Brain pericyte (primary cell): ENCODE measurements at places on chromosomes 13 and 19.

GRCh38 chr19:32067685-32068084 lies 277.7 kb upstream of the ZNF507 start:
- DNase-seq = no peak

GRCh38 chr13:80334597-80335260 lies 6.2 kb downstream of the SPRY2 start:
- DNase-seq = no peak

DNA sequence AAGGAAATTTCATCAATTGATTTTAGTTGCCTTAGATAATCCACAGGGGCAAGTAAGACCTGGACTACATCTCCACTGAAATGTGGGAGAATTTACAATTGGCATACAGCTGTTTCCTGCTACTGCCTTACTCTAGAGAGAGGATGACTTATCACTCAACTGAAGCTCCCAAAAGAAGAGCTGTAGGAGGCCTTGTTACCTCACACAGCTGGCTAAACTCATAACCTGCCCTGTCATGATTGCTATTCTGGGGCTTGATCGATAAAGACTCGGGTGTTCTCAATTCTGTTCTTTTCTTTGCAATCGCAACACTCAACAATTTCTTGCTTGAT lies 1396.4 kb downstream of the EFNB2 start:
- no peak for DNase-seq

GRCh38 chr13:70571221-70571620 lies 463.0 kb upstream of the KLHL1 start:
- no peak for DNase-seq

- DNase-seq = no peak
These were observed 621 bp downstream of the SOX21 start for GRCh38 chr13:94711561-94712286.

DNA sequence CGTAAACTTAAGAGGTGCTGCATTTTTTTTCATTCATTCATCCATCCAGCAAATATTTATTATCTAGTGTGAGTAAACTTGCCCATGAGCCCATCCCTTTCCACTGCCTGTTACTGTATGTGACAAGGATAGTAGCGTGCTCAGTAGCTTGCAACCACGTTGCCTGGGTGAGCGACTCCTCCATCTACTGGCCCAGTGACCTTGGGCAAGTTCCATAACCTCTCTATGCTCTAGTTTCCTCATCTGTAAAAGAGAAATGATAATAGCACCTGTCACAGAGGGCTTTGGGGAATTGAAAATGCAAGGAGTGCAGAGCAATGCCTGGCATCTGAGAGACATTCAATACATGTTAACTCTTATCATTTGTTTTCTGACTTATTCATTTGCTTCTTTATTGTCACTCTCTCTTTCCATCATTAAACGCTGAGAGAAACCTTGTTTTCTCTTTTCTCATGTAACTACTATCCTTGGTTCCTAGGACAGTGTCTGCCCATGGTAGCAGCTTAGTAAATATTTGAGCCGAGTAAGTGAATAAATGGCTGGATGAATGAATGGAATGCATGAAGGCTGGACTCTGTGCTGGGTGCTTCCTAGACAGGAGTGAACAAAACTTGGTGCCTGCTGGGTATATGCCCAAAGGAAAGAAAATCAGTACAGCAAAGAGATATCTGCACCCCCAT lies 19.9 kb downstream of the LRCH1 start:
- DNase-seq = no peak

- no peak for DNase-seq
These were observed 13.5 kb downstream of the ERICH4 start for GRCh38 chr19:41456342-41456918.

GRCh38 chr13:21022056-21022979 lies 39.1 kb downstream of the LATS2 start:
- no peak for DNase-seq

- DNase-seq = no peak
These were observed 80.7 kb upstream of the WASF3 start for GRCh38 chr13:26476782-26477142.

GRCh38 chr13:73173279-73173811 lies 114.5 kb downstream of the KLF5 start:
- no peak for DNase-seq

GRCh38 chr13:37163641-37164265 lies 58.3 kb upstream of the CSNK1A1L start:
- DNase-seq = no peak

GRCh38 chr19:7366701-7367420 lies 18.1 kb downstream of the ARHGEF18 start:
- no peak for DNase-seq

GRCh38 chr13:27783111-27783510 lies 9.2 kb upstream of the GSX1 start:
- no peak for DNase-seq

DNA sequence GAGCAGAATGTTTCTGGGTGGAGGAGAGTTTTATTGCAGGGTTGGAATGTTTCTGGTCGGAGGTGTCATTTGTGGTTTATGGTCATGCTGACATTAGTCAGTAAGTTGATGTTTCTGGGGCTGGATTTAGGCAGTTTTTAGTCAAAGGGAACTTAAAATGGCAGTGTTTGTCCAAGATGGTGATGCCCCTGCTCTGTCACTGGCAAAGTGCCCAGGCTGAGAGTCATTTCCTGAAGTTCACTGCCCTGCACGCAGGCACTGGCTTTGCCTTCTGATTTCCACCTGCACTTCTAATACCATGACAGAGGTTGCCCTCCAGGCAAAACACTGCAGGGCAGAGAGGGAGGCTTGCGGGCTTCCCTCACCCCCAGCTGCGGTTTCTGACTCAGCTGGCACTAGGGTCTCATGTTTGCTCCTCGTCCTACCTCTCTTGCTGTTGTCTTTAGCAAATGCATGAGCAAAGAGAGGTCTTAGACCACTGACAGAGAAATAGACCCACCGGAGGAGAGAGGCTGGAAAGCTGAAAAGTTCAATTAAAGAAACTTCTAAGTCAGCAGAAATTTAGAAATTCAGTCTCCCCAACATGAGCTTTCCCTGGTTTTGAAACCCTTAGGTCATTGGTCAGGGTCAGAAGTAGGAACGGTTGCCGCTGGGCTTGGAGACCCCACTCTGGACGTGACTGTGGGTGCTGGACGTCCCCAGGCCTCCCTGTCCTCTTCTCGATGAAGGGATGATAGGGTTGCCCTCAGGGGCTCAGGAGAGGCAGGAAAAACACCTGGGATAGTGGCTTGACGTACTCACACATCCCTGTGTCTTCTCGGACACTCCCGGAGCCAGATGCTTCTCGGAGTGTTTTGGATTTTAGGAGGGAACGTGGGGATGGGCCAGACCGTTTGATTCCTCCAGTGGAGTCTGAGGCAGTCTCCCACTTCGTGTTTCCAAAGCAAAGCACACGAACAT lies 26.3 kb downstream of the TMEM255B start:
- no peak for DNase-seq

DNA sequence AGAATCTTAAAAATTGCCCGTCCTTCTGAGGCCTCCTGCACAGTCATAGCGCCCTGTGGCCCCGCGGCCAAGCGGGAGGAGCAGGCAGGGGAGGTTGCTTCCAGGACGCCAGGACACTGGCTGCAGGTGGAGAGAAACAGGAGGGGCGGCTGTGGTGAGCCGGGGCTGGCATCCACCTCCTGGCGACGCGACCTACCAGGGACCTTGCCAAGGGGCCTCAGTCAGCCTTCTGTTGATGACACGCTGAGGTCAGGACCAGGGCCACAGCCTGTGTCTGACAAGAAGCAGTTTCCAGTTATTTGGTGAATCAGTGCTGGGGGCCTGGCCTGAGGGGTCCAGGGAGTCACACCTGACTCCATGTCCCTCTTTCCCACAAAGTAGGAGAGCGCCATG lies 13.3 kb upstream of the MKNK2 start:
- no peak for DNase-seq

DNA sequence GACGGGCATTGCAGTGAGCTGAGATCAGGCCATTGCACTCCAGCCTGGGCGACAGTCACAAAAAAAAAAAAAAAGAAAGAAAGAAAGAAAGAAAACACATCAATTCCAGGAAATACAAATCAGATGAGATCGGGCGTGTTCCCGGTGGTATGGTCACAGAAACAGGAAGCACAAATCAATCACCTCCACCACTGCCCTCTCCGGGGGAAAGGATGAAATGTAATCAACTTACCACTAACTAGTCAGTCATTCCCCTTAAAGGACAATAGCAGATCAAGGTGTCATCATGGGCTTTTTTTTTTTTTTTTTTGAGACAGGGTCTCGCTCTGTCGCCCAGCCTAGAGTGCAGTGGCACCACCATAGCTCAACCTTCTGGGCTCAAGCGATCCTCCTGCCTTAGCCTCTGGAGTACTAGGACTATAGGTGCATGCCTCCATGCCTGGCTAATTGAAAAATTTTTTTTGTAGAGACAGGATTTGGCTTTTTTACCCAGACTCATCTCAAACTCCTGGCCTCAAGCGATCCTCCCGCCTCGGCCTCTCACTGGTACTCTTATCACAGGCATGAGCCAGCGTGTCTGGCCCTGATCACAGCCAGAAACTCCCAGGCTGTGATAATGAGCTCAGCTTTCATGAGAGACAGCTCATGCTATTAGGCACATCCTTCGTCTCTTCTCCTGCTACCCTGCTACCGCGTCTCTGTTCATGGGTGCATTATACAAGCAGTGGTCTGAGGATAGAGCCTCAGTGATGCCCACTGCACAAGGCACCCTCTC lies 6.8 kb upstream of the DPRX start:
- DNase-seq = no peak

DNA sequence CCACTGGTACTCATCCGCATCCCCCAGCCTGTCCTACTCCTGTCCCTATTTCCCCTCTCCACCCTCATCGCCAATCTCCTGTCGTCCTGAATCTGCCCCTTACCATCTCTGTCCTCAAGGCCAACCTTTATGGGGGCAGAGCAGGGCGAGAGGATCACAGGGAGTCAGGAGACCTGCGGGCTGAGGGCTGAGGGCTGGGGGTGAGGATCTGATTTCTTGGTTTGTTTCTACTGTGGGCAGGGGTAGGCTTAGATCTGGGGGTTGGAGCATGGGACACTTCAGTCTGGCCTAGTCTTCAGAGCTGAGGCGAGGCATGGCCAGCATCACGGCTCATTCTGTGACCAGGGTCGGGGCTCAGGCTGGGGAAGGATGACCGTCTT lies 16.5 kb upstream of the ERCC1 start:
- no peak for DNase-seq

DNA sequence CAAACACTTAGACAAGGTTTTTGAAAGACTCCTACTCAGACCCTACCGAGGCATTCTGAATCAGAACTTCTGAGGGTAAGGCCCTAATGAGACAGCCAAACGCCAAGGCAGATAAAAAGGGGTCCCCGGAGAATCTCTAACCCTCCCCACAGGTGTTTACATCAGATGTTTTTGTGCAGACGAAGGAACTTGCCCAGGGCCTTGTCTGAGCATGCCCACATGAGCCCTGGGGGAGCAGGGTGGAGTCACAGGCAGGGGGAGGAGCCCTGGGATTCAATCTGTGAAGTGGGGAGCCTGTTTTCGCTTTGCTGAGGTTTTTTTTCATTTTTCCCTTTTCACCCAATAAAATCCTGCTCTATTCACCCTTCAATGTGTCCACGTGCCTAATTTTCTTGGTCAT lies 61.6 kb upstream of the MED4 start:
- no peak for DNase-seq

DNA sequence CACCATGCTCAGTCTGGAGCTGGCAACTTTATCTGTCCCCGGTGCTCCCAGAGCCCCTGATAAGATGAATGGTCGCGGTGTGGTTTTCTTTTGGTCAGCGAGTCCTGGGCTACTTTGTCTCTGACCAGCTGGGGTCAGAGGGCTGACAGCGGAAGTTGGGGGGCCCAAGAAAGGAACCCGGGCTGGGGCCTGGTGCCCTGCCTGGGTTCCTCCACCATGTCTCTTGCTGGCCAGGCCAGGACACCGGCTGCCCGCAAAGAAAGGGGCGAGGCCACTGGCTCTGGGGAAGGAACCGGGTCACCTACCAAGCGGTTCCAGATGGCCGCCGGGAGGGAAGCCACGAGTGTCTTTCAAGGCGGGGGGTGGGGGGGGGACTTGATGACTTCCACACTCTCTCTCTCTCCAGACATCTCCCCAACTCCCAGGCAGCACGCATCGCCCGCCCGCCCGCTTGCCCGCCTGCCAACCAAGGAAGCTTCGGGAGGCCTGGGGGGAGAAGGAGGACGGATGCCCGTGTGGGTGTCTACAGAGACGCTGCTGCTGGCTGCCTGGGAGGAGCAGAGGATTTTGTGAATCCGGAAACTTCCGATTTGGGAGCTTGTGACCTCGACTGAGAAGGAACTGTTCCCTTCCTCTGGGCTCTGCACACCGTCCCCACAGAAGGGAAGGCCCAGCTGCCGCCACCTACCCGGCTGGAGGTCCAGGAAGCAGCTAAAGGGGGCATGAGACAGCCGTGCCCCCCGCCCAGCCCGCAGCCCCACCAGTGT lies 1.1 kb downstream of the PIP5K1C start:
- DNase-seq = no peak

GRCh38 chr13:104318121-104318520 lies 1251.9 kb upstream of the SLC10A2 start:
- no peak for DNase-seq

GRCh38 chr13:70729369-70729768 lies 621.1 kb upstream of the KLHL1 start:
- no peak for DNase-seq

- DNase-seq = no peak
These were observed 65.3 kb downstream of the KCTD15 start for GRCh38 chr19:33861950-33862349.

GRCh38 chr13:24459726-24460125 lies 52.9 kb downstream of the PARP4 start:
- DNase-seq = no peak

- no peak for DNase-seq
These were observed 18.4 kb downstream of the TEX29 start for GRCh38 chr13:111338841-111339240.

DNA sequence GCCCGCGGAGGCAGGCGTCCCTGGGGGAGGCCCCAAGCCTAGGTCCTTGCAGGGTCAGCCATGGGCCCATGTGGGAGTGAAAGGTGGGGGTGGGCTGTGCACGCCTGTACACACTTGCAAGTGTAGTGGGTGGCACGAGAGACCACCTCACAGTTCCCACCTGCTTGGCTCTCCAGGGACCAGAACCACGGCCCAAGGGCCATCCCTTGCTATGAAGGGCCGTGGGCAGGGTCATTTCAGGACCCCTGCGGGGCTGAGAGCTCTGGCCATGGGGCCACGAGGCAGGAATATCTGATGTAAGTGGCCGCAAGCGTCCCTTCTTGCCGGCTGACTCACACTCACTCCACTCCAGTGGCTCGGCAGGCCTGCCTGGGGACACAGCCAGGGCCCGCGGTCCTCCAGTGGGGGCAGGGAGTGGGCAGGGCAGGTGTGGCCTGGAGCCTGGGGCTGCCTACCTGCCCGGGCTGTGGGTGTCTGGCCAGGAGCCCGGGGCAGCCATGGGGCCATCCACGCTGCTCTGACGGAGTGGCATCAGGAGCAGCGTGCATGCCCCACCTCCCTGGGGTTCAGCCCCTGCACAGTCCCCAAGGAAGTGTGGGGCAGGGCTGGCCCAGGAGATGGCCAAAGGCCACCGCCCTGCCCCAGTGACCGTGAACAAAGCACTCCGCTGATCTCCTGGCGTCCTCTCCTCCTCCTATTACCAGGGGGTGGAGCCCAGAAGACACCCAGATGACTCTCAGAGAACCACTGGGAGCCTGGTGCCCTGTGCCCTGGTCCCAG lies 8.6 kb upstream of the MKNK2 start:
- DNase-seq = no peak

- DNase-seq = no peak
These were observed 11.5 kb downstream of the CEBPG start for GRCh38 chr19:33384983-33385382.

- DNase-seq = no peak
These were observed 368.0 kb upstream of the SGCG start for GRCh38 chr13:22812793-22813192.

GRCh38 chr13:96650301-96650886 lies 343.9 kb downstream of the OXGR1 start:
- no peak for DNase-seq
